ENCODE measurements at places on chromosomes 3 and 15.

- DNase-seq, result no peak
These were observed 2.3 kb downstream of the VWA5B2 start for GRCh38 chr3:184231671-184232070.

DNA sequence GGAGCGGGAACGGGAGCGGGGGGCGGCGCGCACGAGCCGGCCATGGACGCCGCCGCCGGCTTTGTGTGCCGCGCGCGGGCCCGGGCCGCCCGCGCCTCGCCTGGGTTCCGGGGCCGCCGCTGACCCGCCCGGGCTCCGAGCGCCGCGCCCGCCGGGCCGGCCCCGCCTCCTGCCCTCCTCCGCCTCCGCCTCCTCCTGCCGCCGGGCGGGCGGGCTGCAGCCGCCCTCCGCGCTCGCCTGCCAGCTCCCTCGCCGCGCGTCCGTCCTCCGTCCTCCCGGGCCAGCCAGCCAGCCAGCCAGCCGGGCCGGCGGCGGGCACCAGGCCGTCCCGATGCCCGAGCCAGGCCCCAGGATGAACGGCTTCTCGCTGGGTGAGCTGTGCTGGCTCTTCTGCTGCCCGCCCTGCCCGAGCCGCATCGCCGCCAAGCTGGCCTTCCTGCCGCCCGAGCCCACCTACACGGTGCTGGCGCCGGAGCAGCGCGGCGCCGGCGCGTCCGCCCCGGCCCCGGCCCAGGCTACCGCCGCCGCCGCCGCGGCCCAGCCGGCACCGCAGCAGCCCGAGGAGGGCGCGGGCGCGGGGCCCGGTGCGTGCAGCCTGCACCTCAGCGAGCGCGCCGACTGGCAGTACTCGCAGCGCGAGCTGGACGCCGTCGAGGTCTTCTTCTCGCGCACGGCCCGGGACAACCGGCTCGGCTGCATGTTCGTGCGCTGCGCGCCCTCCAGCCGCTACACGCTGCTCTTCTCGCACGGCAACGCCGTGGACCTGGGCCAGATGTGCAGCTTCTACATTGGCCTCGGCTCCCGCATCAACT is at the start of gene ABHD17C:
Gene ABHD17C (plus strand): TSS at position 212 of the 812 bp plus-strand sequence. CDS start 120 bp downstream, at position 332.
- DNase-seq, result peak; percentile 80

DNA sequence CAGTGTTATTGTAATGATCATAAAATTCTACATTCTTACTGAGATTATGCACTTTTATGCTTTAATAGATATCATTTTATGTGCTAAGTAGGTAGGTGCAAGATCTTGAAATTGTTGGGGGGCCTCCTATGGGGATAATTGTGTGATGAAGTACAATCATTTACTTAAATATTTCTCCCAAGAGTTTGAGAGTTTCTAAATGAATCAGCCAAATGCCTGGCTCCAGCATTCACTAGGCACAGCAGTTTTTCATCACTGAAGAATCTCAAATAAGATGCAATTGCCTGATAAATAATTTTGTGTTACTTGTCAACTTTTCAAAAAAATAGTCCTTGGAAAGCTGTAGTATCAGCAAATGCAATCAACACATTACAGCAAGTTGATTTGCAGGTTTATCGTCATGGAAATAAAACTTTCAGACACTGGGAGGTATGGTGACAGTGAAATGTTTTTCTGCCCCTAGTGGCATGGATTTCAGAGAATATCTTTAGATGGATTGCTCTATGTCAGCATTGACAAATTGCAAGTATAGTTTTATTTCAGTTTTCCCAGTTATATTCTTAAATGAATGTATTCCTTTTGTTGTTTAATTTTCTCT is 167.1 kb downstream of the NEK11 start:
- DNase-seq, result no peak

DNA sequence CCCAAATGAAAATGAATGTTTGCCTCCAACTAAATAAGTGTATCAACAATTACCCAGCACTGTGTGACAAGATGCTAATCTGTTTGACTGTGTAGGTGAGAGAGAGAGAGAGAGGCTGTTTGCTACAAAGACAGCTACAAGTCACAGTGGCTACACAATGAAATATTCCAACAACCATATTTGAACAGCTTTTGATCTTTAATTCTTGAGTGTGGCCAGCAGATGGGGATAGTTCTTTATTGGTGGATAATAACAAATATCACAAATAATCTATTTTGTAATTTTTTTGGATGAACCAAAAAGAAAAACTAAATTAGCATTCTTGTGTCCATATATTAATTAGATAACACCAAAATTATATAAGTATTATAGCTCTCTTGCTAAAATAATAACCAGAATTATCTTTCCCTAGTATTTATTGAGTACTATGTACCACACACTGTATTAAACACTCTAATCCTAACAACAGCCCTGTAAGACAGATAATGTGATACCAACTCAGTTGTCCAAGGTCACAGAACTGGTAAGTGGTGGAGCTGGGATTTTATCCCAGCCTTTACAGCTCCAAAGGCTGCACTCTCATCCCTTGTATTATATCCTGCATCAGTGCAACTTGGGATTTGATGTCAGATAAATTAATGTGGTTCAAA is 61.9 kb upstream of the C3orf80 start:
- no peak for DNase-seq

DNA sequence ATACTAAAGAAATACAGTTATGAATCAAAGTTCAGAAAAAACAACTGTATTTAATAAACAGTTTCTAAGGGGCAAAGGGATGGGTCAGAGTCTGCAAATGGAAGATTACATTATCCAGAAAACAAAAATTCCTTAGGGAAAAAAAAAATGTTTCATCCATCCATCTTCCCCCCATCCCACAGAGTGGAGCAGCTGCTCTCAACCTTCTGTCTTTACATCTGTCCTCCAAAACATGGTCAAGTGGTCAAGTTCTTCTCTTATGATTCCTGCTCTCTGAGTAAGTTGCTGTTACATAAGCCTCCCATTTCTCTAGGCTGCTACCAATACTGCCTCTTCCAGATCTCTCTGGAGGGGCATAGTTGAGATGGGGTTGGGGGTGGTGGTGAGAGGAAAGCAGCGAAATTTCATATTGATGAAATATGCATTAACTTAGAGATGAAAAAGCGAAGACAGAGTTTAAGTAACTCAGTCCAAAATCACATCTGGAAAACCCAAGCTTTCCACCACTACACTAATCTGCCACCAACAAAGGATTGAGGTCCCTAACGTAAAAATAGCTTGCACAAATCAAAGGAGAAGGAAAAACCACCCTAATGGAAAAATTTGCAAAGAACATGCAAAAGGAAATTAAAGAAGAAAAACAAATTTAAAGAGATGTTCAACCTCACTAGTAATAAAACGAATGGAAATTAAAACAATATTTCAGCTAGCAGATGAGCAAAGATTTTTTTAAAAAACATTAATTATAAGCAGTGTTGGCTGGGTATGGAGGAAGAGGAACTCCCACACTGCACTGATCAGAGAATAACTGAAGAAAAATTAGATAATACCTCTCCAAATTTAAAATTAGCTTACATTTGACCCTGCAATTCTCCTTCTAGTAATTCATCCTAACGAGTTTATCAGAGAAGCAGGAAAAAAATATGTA is 109.5 kb downstream of the ST8SIA2 start:
- no peak for DNase-seq

DNA sequence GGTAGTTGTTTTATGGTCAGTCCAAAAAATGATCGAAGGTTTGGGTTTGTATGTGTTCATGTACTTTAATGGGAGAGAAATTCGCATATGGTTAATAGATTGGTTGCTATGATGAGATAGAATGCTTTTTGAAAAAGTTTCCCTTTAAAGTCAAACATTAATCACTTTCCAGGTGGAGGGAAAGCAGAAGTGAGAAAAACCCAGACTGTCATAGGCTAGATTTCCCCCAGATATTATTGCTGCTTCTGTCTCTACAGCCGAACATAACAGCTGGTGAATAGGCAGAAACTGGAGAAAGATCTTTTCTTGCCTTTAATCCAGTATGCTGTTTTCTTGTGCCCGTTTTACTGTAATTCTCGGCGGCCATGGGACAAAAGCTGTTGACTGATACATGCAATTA is 287.6 kb downstream of the SOX2 start:
- no peak for DNase-seq

DNA sequence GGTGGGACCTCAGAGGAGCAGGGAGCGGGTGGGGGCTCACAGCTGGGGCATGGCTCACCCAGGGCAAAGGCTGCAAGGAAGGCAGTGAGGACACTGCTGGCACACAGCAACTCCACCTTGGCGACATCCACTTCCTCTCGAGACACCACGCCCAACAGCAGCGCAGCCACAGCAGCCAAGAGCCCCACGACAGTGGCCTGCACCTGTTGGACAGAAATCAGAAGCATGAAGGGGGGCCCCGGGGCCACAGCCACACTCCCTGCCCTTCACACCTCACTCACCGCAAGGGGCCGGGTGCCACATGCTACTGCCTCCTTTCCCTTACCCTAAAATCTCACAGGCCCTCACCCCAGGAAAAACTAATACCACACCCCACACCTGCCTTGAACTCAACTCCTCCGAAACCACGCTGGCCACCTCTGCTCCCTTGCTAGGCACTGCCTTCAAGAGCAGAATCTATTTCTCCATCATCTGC is 57.3 kb downstream of the ROPN1B start:
- DNase-seq, result peak; percentile 18

- no peak for DNase-seq
These were observed 84.7 kb upstream of the THBS1 start for GRCh38 chr15:39495871-39496840.

DNA sequence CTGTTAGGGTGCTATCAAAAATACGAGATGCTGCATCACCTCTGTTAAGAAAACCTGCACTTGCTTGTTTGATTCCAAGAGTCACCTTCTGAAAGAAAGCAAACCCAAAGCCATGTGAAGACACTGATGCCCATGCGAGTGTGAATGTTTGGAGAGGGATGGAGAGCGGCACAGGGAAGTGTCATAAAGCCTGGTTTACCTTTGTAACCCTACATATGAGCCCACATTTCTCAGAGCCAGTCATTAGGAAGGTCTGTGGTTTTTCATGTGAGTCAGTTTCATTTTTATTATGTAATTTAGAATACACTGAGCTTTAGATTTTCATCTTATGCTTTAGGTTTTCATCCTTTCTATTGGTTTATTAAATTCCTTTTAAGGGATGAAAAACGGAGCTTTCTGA is 896.8 kb downstream of the ROBO1 start:
- DNase-seq, result no peak

GRCh38 chr15:94840794-94841783 is 609.7 kb downstream of the MCTP2 start:
- DNase-seq, result no peak

DNA sequence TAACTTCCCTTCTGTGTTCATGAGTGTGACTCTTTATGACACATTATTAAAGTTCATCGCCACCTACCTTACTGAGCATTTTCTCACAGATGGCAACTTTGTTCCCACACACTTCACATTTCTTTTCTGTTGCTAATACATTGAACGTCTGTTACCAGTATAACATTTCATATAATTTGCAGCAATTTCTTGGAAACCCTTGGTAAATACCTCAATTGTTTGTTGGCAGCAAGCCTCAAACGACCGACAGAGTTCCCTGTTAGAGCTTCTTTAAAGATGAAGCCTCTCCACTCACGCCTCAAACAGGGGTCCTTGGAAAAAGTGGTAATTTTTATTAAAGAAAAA is 3.2 kb upstream of the CHSY1 start:
- DNase-seq, result no peak

DNA sequence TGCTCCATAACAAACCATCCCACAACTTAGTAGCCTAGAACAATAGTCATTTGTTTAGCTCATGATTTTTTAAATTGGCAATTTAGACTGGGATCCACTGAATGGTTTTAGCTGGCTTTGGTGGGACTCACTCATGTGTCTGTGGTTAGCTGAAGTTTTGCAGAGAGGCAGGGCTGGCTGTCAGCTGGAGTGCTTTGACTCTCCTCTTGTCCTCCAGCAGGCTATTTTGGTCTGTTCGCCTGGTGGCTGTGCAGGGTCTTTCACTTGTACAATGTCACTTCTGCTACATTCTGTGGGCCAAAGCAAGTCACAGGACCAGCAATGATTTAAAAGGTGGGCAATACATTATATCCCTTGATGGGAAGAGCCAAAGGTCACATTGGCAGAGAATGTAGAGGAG is 1146.5 kb downstream of the ROBO2 start:
- DNase-seq, result no peak

- DNase-seq, result peak; percentile 65
These were observed 25.7 kb upstream of the GALNT15 start for GRCh38 chr3:16148783-16149182.

DNA sequence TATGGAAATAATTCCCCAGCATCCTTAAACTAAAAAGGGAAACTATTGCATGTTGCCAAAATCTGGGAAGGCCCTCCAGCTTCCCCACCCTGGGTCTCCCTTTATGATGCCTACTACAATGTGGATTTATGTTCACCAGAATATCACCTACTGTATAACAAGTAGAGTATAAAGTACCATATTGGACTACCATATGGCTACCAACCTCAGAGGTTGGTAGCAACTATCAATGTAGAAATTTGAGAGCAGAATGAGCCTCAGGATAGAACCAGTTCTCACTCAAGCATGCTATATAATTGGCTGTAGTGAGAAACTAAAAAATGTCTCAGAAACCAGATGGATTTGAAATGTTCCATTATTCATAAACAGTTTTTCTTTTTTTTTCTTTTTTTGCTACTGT is 918.4 kb downstream of the MCTP2 start:
- no peak for DNase-seq

GRCh38 chr15:68498076-68498475 is 66.1 kb upstream of the ITGA11 start:
- DNase-seq, result no peak

DNA sequence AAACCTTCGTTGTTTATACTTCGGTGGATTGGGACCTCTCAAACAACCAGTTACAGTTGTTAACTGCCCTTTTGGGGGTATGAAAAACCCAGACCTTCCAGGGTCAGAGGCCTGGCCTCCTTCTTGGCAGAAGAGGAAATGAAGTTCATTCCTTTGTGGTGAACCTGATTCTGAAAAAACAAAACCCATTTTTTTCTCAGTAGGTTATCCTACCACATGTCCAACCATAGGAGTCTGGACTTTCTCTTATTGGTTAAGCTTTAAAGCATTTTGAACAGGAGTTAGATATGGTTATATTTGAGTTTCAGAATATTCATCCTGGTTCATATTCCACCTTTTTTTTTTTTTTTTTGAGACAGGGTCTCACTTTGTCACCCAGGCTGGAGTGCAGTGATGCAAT is 7.2 kb upstream of the LACTB start:
- DNase-seq, result no peak
